ENCODE measurements at places on chromosomes 7 and 10.
A peak's percentile ranks its signal among the peaks of the same experiment; 100 is the strongest.

DNA sequence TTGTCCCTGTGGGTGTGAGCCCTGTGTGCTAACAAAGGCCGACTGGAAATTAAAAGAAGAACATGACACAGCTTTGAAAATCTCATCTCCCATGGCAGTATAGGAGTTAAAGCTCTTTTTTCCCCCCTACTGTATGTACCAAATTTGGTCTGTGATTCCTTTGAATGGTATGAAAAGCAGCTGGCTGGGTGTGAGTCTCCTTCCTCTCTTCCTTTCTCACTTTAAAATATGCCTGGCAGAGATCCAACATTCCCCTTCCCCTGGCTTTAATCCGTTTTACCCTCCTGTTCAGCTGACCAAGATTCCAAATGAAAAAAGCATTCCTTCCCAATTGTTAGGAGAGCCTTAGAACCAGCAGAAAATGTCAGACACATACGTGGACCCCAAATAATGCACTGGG, 225.0 kb upstream of the CELF2 start:
- no peak for DNase-seq

- DNase-seq: no peak
Observed at GRCh38 chr7:12759151-12759550, 71.7 kb downstream of the ARL4A start.

DNA sequence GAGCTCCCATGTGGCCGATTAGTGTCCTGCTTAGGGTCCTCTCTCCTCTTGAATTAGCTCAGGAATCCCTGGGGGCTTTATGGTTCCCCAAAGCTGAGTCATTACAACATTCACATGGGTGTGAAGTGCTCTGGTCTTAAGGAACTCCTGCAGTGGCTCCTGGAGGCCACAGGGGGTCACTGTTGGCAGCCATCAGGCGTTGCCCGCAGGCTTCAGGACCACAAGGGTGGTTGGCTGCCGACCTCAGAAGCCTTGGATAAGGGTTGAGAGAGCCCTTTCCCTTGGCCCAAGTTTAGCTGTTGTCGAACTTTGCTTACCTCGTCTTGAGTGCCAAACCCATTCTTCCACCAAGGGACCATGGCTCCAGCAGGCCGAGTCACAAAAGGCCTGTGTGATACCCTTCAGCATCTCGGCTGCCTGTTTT, 61.7 kb downstream of the SH2D4B start:
- peak; percentile 5 for DNase-seq

DNA sequence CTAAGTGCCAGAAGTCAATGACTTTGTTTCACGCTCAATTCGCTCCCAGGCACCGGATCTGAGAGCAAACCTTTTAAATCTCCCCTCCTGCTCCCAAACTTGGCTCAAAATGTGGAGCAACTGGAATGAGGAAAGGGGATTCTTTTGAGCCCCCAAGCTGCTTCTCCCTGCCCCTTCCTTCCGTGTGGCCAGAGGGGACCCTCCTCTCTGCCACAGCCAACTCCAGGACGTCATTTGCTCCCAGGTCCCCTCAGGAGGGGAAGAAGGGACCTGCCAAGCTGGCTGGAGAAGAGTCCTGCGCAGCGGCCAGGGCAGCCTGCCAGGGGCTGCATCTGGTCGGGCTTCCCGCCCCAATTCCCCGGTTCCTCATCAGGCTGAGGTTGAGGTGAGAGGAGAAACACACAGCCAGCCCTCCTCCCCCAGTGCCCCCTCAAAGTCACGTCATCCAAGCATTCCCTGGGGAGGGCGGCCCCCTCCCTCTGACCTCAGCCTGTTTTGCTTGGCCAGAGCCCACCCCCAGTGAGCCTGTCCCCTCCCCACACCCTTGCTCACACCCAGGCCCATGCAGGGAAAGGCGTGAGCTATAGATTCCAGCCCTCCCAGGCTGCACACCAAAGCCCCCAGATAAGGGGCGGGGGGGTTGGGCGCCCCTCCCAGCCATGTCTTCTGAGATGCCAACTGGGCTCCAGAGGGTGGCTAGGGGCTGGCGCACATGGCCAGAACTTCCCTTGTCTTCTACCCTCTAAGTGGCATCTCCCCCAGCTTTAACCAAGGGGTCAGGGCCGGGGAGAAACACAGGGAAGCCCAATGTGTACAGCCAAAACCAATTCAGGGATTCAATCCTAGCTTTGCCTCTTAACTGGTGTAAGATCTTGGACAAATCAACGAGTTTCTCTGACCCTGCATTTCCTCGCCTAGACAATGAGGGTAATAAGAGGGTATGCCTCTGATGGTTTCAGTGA, 35.0 kb downstream of the SH3PXD2A start:
- no peak for DNase-seq

- DNase-seq: no peak
Observed at GRCh38 chr10:112520914-112521313, 73.9 kb downstream of the VTI1A start.

GRCh38 chr7:107327986-107328569, 141.8 kb upstream of the GPR22 start:
- DNase-seq: no peak

DNA sequence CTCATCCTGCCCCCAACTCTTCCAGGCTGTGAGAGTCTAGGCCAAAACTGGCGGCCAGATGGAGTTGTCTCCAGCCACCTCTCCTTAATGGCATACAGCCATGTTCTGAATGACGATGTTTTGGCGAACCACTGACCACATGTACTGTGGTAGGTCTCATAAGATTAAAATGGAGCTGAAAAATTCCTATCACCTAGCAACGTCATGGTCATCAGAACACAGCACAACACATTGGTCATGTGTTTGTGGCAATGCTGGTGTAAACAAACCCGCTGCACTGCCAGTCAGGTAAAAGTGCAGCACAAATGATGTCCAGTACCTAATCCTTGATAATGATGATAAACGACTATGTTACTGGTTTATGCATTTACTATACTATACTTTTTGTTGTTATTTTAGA, 290.0 kb upstream of the MKI67 start:
- DNase-seq: no peak

- peak; percentile 58 for DNase-seq
Observed at GRCh38 chr10:100510533-100511308, 8.9 kb downstream of the SEC31B start.
